ENCODE measurements at places on chromosomes 1 and 21.

GRCh38 chr1:173052681-173053196, 2.0 kb upstream of the TNFSF18 start:
- DNase-seq: no peak

DNA sequence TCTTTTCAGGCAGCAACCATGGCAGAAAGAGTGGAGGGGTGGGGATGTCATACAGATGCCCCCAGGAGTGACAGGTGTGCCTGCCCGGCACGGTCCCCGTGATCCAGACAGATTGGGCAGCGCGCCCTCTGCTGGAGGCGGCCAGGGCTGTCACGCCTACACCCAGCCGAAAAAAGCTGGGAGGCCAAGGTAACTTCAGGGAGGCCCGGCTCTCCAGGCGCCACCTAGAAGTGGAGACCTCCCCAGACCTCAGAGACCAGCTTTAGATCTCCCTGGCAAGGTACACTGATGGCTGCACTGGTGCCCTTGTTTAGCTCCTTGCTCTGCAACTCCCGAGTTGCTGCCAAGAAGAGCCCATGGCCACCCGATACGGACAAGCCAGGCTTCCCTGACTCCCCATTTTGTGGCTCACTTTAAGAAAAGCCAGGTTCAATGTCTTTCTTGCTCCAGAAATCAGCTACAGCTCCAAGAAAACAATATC, 6.6 kb downstream of the GOLT1A start:
- DNase-seq: no peak

DNA sequence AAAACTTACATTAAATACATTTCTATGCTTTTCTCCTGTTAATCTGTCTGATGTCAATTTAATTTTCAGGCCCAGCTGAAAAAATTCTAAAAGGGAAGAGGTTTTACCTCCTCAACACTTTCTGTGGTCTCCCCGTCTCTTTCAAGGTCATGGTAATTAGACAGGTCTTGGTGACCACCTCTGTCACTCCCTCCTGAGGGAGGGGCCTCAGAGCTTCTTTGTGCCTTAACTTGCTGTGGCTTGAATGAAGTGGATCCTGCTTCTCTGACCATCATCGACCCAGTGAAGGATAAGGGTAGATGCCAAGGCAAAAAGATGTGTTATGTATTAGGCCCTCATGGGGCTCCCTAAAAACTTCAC, 40.8 kb upstream of the OSBPL9 start:
- no peak for DNase-seq

DNA sequence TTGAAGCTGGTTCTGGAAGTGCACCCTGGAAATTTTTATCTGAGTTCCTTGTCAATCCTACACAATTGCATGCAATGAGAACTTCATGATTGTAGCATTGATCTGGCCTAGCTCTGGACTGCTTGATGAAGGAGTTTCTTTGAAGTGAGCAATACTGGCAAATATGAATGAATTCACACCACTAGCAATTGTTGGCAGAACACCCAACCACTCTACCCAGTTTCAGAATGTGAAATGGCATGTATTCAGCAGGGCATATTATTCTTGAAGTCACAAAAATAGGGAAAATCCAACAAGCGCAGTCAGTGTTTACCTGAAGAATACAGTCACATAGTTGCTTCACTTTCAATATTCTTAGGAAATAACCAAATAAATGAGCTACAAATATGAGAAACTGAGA, 57.3 kb downstream of the RGS5 start:
- DNase-seq: no peak

DNA sequence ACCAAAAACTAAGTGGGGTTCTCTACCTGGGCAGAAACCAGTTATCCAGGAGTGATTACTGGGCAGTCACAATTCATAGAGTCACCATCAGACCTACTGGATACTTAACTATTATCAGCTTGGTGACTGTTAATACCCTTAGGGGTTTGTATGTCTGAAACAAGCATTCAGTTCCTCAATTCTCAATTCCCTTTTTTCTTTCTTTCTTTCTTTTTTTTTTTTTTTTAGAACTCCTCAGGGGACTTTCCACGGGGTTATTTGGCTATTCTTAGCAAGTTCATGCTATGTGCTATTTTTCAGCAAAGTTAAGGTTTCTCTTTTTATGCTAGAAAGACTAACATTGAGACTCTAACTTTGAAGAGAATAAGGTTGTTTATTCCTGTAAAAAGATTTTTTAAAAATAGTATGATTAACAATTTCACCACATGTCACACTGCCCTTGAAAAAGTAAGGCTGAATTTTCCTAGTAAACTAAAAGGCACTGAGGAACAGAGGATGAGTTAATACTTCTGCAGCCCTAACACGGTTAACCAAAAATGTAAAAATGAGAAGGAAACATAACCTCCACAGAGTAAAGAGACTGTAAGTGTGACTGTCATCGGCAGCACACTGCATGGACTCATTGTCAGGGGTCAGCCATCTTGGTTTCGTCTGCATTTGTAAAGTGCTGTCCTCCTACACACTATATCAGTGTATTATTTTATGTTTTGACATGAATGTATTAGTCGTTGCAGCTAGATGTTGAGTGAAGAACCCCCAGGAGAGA, 310.2 kb downstream of the NTNG1 start:
- no peak for DNase-seq

- no peak for DNase-seq
These were observed 362.6 kb upstream of the ADGRL4 start for GRCh38 chr1:79369091-79369490.

GRCh38 chr1:10940451-10940804, 72.0 kb upstream of the TARDBP start:
- DNase-seq: no peak

All from fibroblast of upper back skin (primary cell).